T-helper 2 cell (primary cell): ENCODE measurements at places on chromosomes 3 and 15.

DNA sequence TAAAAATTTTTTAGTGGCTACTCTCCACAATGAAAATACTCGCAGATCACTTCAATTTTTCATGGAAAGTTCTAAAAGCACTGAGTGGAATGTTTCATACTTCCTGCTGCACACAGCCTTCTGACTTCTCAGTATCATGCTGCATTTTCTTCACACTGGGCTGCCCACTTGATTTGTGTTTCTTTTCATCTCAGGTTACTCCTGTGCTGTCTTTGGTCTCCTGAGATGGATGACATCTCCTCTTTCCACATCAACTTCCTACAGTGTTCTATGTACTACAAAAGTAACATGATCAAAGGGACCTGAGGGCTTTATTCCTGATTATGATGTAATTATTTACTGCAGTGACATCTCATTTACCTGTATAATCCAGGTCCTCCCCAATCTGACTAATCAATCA, 927.7 kb downstream of the ROBO2 start:
- no peak for DNase-seq

DNA sequence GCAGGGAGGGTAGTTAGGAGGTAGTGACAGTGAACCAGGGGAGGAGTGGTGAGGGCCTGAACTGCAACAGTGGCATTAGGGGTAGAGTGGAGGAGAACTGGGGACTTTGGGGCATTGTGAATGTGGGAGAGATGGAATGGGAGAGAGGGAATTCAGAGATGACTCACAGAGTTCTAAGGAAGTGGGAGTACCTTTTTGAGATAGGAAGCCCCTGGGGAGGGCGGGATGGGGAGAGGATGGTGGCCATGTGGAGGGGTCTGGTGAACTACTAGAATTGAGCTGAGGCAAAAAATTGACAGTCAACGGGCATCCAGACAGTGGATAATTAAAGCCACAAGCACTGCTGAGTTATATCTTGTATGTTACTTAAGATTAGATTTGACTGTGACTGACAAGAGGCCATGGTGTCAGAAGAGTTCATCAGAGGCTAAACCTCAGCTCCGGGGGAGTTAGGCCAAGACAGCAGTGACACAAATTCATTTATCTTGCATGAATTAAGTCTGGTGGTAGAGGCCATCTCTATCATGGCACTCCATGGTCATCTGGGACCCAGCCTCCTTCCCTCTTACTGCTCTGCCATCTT, 34.0 kb downstream of the PLEKHO2 start:
- DNase-seq = peak; percentile 17

DNA sequence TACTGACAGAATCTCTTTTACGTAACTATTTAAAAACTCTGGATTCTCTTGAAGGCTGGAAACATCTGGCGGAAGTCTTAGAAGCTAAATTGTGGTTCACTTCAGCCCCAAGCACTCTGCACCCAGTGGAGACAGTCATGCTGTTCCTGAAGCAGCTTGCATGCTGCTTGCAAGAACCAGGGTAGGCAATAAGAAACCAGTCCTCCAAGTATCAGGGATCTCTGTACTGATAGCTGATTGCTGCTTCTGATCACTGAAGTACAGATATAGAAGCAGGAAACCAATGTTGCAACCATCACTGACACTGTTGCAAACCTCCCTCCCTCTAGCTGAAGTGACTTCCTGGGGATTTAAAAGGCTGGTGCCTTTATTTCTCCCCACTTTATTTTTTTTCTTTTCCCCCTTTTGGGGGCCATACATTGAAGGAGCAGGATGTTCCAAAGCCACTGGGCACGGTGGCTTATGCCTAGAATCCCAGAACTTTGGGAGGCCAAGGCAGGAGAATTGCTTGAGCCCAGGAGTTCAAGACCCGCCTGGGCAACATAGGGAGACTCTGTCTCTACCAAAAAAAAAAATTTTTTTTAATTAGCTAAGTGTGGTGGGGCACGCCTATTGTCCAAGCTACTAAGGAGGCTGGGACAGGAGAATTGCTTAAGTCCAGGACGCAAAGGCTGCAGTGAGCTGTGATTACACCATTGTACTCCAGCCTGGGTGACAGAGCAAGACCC, 15.3 kb downstream of the SPCS1 start:
- DNase-seq = peak; percentile 93

DNA sequence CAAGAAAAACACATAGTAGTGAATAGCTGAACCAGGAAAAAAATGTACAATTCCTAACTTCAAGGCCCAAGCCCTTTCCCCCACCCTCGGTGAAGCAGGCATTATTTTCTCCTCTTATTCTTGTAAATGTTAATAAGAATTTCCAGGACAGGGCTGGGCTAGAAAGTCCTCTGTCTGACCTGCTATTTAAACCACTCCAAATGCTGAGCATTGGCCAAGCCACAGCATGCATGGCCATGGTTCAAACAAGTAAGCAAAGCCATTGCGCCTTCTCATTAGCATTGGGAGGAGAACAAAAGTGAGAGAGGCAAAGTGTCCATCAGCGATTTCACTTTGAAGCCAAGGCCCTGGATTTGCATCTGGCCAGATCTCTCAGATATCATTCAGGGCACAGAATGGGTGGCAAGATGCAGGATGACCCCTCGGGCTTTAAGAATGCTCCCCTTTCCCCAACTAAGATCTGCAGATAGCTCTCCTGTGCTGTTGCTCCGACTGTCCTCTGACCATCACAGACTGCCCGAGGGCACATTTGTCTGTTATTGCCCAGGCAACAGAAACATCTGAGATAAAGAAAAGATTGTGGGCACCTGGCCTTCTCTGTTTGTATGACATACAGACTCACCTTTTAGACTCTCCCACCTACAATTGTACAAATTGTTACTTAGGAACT, 46.3 kb downstream of the CEMIP start:
- no peak for DNase-seq

DNA sequence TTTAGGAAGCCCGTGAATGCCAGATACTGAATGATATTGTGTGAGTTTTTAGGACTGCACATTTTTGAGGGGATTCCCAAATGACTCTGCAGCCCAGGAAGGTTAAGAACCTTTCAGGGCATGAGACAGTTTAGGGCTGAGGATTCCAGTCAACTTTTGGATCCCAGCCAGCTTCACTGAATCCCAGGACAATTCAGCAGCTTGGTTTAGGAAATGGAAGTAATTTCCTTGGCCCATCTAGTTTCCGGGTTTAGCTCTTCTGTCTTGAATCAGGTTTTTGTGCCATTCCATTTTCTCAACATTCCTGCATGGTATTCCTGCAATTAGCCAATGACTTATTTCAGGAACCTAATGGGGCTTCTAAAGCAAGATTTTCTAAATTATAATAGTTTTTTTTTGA, 253.9 kb downstream of the LSAMP start:
- DNase-seq = no peak

- no peak for DNase-seq
These were observed 321.7 kb upstream of the FRG2C start for GRCh38 chr3:75342425-75342824.

- DNase-seq = no peak
These were observed 288.9 kb downstream of the SHQ1 start for GRCh38 chr3:72559385-72559784.

- DNase-seq = no peak
These were observed 190.9 kb downstream of the SLC9A9 start for GRCh38 chr3:143657391-143657790.

GRCh38 chr3:114789803-114790202, 357.3 kb downstream of the ZBTB20 start:
- no peak for DNase-seq

- DNase-seq = no peak
These were observed 28.4 kb downstream of the TMEM44 start for GRCh38 chr3:194604837-194605236.

- DNase-seq = no peak
These were observed 121.8 kb upstream of the SMAD3 start for GRCh38 chr15:66943456-66944095.

DNA sequence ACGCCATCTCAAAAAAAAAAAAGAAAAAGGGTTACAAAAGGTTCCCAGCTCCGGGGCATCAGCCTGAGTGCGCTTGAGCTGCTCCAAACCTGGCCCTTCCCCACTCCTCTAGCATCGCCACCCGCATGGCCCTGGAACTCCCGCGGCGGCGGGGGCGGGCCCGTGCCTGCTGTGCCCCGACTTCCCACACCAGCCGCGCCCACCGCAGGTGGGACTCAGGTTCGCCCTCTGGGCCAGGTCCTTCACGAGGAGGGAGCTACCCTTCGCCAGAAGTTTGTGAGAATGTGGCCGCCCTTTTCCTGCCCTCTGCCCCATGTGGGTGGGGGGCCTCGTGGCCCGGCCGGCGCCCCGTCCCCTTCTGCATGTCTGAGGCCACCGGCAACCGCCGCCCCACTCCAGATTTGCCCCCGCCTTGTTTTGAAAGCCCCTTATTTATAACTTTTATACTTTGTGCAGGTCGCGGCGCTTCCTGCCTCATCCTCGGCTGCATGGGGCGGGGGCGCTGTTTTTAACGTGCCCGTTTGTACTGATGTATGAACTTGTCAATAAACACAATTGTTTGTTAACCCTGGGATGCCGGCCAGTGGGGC, 507 bp upstream of the JMJD7 start:
- peak; percentile 24 for DNase-seq

GRCh38 chr15:67108122-67108961, 42.9 kb downstream of the SMAD3 start:
- no peak for DNase-seq

DNA sequence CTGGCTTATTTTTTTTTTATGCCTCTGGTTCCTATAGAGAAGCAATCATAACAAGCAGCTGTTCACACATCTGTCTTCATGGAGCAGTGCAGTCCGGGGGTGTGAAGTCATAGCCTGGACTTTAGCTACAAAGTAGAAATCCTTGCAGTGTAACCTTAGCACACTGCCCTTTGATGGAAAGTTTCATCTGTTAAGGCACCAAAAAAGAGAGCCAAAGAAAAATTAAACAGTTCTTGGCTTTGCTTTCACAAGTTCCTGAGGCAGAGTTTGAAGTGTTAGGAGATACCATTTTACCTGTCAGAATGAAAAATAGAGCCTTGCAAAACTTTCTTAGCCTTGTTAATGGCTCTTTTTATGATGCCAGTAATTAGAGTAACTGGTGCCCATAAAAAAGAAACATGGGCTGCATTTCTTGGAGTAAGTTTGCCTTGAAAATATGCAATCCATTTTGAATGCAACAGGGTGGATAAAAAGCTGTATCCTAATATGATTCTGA, 84.1 kb downstream of the PIK3R4 start:
- DNase-seq = no peak

- DNase-seq = no peak
These were observed 132.0 kb downstream of the MCTP2 start for GRCh38 chr15:94363382-94363781.

DNA sequence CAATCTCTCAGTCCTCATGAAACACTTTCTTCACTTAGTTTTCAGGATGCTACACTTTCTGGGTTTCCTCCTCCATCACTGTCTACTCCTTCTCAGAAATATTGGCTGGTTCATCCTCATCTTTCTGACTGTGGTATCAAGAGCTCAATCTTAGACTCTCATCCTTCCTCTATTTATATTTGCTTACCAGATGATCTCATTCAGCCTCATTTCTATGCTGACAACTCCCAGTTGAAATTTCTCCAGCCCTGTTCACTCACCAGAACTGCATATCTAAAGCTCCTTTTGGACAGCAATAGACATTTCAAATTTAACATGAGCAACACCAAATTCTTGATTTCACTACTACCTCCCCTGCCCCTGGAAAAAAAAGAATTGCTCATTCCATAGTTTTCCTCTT, 48.0 kb upstream of the FBN1 start:
- no peak for DNase-seq

DNA sequence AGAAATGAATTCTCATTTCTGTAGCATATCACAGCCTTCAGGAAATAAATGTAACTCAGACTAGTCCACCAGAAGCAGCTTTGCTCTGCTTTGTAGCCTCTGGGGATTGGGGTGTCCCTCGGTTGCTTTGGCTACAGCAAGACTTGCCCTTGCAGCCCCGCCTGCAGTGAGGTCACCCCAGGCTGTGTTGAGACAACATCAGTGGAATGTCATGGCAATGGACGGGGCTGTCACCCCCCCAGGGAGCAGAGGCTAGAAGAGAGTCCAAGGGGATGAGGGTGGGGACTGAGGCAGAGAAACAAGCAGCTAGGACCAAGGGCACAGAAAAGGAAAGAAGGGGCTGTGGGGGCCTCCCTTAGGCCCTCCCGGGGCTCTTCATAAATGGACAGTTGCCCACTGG, 854 bp downstream of the CLEC3B start:
- no peak for DNase-seq
